ENCODE measurements at places on chromosomes 1 and 21. TPM values are rescaled to one million over a fixed set of nuclear protein-coding genes. Genes with fewer than 3 reads are reported as not detected.

DIRAS3 gene
- 14.0 TPM for total RNA-seq

DNA sequence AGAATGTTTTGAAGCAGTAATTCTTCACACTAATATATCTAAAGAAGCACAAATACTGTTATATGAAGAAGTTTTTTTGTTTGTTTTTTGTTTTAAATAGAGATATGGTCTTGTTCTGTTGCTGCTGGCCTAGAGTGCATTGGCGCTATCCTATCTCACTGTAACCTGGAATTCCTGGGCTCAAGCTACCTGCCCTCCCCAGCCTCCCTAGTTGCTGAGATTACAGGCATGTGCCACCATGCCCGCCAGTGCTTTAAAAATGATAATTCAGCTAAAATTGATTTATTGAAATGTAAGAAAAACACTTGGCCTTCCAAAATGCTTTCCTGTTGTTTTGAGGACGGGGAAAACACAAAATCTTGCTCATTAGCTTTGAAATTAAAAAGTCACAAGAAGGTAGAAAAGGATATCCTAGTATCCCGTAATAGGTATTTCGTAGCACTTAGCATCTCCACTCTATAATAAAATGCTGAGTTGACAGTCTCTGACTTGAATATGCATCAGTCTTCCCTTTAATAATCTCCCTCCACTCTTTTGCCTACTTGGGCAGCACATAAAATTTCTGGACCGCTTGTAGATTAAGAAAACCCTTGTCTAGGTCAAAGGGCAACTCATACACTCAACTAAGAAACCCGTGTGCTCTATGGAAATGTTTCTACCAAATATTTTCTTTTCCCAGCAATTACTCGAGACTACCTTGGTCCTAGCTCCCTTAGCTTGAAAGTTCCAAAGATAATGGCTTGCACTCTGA is 1.3 kb downstream of the SCYL3 start:
- no peak for DNase-seq

GRCh38 chr1:213464786-213465460 is 413.9 kb downstream of the RPS6KC1 start:
- DNase-seq, result no peak

GRCh38 chr1:22527122-22527521 is 36.2 kb upstream of the EPHA8 start:
- DNase-seq, result no peak

All from mucosa of gallbladder (tissue), 1 donor.